ENCODE measurements at places on chromosomes 5 and 9.

- no peak for DNase-seq
Measured at GRCh38 chr5:18311266-18311665, 677.0 kb downstream of the TAF11L14 start.

GRCh38 chr5:139711906-139712224, 63.7 kb downstream of the CXXC5 start:
- peak; percentile 39 for DNase-seq

GRCh38 chr9:117359910-117360309, 54.9 kb downstream of the ASTN2 start:
- no peak for DNase-seq

DNA sequence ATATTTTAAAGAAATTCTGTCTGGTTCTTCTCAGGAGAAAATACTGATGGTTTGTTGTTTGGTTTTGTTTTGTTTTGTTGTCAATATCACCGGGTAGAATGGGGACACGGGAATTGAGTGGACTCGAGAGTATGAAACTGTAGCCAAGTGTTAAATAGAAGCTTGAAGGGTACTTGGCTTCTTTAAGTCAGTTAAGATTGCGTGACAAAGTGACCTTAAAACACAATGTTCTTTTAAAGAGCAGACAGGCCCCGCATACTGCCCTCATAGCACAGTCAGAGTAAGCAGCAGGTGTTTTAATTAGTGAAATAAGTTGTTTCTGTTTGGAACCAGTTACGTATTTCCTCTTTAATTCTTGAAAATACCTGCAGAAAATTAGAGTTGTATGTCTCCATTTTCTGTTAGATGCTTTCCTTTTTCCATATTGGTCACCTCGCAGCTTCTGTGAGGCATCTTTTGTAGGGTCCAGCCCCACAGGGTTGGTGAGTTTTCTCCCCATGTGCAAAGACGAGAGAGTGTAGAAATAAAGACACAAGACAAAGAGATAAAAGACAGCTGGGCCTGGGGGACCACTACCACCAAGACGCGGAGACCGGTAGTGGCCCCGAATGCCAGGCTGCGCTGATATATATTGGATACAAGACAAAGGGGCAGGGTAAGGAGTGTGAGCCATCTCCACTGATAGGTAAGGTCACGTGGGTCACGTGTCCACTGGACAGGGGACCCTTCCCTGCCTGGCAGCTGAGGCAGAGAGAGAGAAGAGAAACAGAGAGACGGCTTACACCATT, 9.6 kb downstream of the TRIP13 start:
- no peak for DNase-seq

DNA sequence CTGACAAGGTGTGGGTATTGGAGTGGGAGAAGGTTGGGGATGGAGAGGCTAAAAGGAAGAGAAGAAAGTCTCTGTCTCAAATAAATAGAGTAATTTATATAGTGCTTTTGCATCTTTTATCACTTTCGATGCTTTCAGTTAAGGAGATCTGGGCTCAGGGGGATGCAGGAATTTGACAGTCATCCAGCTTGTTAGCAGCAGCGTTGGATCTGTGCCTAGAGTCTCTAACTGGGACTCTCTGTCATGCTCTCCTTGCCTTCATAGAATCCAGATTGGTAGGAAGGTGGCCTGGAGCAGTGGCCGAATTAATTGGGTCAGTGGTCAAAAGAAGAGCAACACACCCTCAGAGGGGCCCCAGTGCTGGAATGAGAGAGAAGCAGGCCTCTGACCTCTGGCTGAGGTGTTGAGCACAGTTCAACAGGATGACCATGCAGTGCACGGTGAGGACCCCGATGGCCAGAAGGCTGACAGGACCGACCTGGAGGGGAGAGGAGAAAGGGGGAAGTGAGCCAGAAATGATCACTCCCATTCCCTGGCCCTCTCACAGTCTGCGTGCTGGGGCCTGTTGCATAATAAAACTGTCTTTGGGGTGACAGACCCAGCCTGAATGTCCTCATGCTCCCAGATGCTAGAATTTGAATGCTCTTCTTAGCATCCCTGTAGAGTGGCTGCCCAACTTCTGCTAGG, 7.6 kb downstream of the SLC36A3 start:
- DNase-seq = no peak

DNA sequence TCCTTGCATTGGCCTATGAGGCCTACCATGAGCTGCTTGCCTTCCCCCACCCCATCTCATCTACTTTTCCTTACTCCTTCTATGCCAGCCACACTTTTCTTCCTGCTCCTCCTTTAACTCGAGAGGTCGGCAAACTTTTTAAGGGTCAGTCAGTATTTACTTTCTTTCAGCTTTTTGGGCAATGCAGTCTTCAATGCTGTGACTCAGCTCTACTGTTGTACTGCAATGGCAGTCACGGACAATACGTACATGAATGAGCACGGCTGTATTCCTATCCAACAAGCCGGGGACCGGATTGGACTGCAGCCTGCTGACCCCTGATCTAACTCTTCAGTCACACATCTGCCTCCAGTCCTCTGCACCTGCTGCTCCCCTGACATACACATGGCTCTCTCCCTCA, 602 bp upstream of the ACTL7A start:
- no peak for DNase-seq

DNA sequence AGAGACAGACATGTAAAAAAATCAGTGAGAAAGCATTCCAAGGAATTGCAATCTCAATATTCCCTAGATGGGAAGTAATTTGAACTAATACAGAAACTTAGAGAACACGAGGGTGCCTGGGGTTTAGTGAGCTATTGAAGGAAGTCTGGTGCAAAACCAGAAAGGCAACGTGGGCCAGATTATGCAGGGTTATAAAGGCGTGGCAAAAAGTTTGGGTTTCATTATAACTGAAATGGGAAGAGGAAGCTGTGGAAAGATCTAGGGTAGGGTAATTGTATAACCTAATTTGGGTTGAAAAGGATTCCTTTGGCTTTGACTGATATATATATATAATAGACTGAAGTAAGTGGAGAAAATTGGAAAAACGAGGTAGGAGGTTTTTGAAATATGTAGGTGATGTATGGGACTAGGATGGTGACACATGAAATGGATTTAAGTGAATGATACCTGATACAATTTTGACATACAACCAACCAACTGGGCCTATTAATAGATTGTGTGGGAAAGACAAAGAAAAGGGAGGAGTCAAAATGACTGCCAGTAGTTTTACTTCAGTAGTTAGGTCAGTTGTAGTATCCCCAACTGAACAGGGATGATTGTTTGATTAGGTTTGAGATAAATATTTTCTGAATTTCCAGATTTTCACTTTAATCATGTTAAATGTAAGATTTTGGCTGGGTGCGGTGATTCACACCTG, 65.3 kb downstream of the FAM174A start:
- peak; percentile 24 for DNase-seq

DNA sequence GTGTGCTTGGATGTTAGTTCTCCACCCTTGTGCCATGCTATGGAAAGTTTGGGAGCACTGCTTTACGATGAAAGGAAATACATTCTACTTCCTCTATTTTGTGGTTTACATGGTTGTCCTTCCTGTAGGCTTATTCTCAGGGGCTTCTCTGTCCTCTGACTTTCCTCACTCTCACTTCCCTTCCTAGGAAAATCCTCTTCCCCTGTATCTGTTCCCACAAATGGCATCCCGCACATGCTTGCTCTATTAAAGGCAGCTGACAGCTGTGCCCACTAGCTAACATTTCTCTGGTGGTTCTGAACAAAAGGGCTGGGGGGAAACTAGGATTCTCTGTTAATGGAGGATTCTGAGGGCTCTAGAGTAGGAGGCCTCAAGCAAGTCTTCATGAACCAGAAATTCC, 52.4 kb downstream of the FAM170A start:
- peak; percentile 4 for DNase-seq

GRCh38 chr9:110355911-110356310, 18.2 kb upstream of the TXNDC8 start:
- peak; percentile 27 for DNase-seq

GRCh38 chr5:172632346-172633092, 8.5 kb upstream of the NEURL1B start:
- DNase-seq = no peak

DNA sequence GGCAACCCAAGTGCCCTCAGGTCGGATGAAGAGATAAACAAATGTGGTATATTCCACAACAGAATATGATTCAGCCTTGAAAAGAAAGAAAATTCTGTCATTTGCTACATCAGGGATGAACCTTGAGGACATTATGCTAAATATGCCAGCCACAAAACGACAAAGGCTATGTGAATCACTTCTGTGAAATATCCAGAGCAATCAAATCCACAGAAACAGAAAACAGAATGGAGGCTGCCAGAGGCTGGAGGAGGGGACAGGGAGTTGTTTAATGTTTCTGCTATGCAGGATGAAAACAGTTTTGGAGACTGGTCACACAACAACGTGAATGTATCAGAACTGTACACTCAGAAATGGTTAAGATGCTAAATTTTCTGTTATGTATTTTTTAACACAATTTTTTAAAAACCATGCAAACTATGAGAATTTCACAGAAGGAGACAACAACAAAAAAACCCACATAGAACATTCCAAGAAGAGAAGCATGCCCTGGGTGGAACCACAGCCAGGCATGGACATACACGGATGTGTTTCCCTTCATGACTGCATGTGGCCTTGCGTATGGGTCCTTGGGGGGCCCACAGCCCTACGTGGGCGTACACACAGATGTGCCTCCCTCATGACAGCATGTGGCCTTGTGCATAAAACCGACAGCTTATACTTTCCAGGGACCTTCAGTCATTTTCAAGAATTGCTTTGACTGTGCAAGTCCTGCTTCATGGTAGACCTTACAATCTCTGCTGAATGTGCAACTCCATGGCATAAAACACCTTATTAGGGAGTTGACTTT, 146.7 kb downstream of the ROR2 start:
- no peak for DNase-seq

- DNase-seq = no peak
Measured at GRCh38 chr5:102625928-102626327, 127.1 kb upstream of the SLCO6A1 start.

- DNase-seq = no peak
Measured at GRCh38 chr9:123773783-123774182, 156.1 kb downstream of the DENND1A start.

GRCh38 chr5:89213573-89213972, 330.6 kb upstream of the MEF2C start:
- no peak for DNase-seq

DNA sequence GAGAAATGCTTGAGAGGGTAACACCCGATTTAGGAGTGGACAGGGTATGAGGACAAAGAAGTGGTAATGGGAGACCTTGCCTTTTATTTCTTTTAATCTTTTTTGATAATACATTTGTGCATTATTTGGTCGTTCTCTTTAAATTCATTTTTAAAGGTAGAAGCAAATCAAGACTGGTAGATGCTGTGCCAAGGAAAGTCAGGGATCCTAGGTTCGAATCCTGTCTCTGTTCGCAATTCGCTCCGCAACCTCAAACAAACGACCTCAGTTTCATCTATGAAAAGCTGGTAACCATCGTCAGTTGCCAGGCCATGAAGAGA, 353 bp upstream of the TMED9 start:
- no peak for DNase-seq

DNA sequence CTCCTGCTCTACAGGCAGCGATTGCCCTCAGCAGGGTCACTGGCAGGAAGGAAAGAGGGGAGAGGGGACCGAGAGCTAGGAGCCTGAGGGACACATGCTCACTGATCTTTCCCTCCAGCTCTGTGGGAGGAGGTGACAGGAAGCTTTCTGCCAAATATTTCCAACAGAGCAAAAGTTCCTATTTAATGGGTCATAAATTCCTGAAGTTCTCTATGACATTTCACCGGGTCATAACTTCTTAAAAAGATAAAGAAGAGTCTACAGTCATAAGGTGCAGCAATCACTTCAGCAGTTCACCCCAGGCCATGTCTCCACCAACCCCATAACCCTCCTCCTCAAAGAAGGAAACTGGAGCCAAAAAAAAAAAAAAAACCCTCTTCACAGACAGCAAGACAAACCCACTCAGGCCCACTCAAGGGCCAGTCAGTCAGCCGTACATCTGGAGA, 481.1 kb downstream of the NR2F1-AS1 start:
- no peak for DNase-seq

DNA sequence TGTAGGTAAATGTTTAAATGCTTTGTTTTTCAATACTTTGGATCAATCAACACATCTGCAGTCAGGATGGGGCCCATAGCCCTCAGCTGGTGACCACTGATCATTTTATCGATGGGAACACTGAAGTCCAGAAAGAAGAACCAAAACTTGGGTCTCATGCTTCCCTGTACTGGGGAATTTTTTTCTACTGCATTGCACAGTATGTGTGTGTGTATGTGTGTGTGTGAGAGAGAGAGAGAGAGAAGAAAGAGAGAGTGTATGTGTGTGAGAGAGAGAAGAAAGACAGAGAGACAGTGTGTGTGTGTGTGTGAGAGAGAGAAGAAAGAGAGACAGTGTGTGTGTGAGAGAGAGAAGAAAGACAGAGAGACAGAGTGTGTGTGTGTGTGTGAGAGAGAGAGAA, 202.9 kb upstream of the MSX2 start:
- DNase-seq = peak; percentile 30

- DNase-seq = no peak
Measured at GRCh38 chr5:65185468-65185867, 296.3 kb downstream of the ADAMTS6 start.

DNA sequence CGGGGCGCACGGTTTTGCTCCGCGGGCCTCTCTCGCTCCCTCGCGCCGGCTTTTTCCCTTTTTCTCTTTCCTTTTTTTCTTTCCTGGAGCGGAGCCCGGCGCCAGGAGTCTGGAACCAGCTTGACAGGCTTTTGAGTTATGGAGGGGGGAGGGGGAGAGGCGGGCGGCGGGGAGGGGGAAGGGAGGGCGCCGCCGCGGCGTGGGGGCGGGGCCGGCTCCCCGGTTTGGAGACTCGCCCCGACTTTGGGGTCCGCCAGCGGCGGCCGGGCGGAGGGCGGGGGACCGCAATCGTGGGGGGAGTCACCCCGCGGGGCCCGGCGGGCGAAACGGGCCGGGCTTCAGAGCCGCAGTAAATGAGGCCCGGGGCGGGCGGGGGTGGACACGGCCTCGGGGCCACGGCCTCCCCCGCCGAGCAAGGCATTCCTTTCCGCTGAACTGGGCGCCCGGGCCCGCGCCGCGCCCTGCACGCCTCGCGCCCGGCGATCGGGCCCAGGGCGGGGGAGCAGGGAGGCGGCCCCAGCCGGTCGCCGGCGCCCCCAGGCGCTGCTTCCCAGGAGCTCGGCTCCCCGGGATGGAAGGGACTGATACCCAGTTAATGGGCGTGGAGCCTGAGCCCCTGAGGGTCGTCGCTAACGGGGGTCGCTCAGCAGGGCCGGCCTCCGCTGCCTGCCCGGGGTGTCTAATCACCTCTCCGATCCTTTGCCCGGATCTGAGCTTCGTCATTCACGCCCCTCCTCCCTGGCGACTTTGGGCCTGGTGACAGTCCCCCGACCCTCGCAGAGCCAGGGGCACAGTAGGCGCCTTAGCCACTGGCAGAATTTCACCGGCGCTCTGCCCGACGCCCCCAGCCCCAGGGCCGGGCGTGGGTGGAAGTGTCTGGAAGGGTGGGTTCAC, 138.1 kb downstream of the C9orf50 start:
- DNase-seq = no peak

GRCh38 chr5:28954074-28954473, 1915.7 kb upstream of the CDH9 start:
- no peak for DNase-seq
